ENCODE measurements at places on chromosomes 16 and 17. TPM values are rescaled to one million over a fixed set of nuclear protein-coding genes. Genes with fewer than 3 reads are reported as not detected.

DNA sequence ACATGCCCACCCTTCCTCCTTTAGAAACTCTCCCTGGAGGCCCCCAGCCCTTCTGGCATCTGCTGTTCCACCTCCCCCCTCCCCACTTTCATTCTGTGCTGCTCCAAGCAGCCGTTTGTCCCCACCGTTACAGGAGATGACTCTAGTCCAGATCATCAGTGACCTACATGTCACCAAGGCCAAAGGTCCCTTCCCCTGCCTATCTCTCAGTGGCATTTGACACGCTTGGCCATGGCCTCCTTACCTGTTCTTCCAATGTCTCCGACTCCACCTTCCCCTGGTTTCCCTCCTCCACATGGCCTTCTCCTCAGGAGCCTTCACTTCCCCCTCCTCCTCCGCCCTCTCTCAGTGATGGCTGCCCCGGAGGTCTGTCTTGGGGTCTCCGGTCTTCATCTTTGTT is 9.4 kb downstream of the TMEM92 start:
- no peak for DNase-seq
- H3K4me3 ChIP-seq: peak overlapping the region; percentile 63
- peak overlapping the region; percentile 36 for H3K27ac ChIP-seq
- H3K36me3 ChIP-seq: peaks cover 39% of the 10 kb centered on the region
- no peaks in the 10 kb centered on the region for H3K27me3 ChIP-seq

- H3K27me3 ChIP-seq: peaks cover 81% of the 10 kb centered on the region
- peaks cover 9% of the 10 kb centered on the region for H3K4me1 ChIP-seq
- no peaks in the 10 kb centered on the region for H3K36me3 ChIP-seq
Observed at GRCh38 chr17:48997103-48997826, at the start of gene IGF2BP1. IGF2BP1 (plus strand) TSS chr17:48997385; CDS start chr17:48997746, 361 bp downstream.

DNA sequence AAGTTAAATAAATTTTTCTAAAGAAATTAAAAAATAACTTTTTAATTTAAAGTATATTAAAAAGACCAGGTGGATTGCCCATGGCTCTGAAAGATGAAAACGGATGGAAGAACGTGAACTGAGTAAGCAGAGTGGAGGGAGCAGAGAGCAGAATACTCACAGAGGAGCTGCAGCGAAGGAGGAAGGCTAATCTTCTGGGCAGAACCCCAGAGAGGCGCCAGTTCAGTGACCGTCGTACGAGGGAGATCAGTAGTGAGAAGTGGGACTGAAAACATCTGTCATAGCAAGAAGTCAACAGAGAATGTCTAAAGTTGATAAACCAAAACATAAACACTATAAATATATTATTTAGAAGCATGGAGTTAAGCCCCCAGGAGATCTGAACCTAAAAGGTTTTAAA is 34.9 kb downstream of the UBE2G1 start:
- H3K4me3 ChIP-seq: no peak overlapping the region
- no peak for DNase-seq
- peak overlapping the region; percentile 47 for H3K27ac ChIP-seq
- peaks cover 23% of the 10 kb centered on the region for H3K36me3 ChIP-seq
- H3K4me1 ChIP-seq: peaks cover 35% of the 10 kb centered on the region

GRCh38 chr17:61556224-61557188 is 34.5 kb downstream of the NACA2 start:
- no peaks in the 10 kb centered on the region for H3K36me3 ChIP-seq
- no peak overlapping the region for H3K4me3 ChIP-seq
- H3K27me3 ChIP-seq: peaks cover 15% of the 10 kb centered on the region

DNA sequence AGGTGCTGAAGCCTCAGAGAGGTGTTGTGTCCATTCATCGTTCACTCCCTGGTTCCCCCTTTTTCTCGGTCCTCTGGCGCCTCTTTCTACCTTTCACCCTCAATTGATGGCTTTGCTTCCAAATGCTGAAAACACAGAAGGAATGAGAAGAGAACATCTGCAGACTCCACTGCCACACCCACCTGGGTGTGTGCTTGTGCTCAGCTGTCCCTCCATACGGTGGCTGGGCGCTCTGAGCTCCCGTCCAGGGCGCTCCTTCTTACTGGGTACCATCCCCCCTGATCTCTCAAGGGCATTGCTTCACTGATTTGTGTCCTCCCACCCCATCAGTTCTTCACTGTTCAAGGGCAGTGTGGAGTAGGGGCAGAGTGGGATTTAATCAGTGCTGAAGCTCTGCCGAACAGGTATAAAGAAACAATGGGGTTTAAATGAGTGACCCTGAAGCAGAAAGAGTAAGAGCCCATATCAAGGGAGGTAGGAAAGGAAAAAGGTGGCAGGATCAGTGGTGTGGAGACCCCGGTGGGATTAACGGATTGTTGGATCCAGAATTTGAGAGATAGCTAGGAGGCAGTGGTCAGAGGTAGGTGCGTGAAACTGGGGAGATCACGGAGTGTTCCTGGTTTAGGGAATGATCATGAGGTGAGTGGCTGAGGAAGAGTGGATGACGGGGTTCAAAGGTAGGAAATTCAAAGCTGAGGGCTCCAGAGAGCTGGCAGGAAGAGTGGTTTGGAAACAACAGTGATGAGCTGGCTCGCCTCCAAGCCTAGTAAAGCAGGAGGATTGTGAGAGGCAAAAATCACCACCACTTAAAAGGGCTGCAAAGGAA is 40.8 kb downstream of the MRTFB start:
- H3K27ac ChIP-seq: no peak overlapping the region
- no peak overlapping the region for H3K4me3 ChIP-seq
- H3K36me3 ChIP-seq: no peaks in the 10 kb centered on the region
- no peak for DNase-seq
- no peaks in the 10 kb centered on the region for H3K27me3 ChIP-seq

GRCh38 chr16:19574615-19575014 is 19.1 kb downstream of the VPS35L start:
- no peaks in the 10 kb centered on the region for H3K4me1 ChIP-seq
- peaks cover 45% of the 10 kb centered on the region for H3K36me3 ChIP-seq
- DNase-seq: no peak
- no peak overlapping the region for H3K4me3 ChIP-seq
- no peak overlapping the region for H3K27ac ChIP-seq
- no peaks in the 10 kb centered on the region for H3K27me3 ChIP-seq

DNA sequence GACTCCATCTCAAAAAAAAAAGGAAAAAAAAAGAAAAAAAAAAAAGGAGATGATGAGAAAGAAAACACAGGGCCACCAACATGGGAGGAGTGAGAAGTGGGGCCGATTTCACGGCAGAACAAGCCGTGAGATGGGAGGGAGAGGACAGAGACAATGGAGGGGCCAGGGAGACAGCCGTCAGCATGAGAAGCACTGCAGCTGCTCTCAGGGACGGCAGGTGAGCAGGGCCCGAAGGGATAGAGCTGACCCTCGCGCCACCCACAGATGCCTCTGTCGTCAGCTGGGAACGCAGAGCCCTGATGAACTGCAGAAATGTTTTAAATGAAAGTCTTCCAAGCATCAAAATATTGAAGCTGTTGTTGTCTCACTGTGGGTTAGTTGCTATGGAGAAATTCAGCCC is 20.3 kb downstream of the PITPNM3 start:
- no peaks in the 10 kb centered on the region for H3K36me3 ChIP-seq
- H3K27me3 ChIP-seq: no peaks in the 10 kb centered on the region
- DNase-seq: no peak
- no peaks in the 10 kb centered on the region for H3K4me1 ChIP-seq
- no peak overlapping the region for H3K27ac ChIP-seq
- H3K4me3 ChIP-seq: no peak overlapping the region

DNA sequence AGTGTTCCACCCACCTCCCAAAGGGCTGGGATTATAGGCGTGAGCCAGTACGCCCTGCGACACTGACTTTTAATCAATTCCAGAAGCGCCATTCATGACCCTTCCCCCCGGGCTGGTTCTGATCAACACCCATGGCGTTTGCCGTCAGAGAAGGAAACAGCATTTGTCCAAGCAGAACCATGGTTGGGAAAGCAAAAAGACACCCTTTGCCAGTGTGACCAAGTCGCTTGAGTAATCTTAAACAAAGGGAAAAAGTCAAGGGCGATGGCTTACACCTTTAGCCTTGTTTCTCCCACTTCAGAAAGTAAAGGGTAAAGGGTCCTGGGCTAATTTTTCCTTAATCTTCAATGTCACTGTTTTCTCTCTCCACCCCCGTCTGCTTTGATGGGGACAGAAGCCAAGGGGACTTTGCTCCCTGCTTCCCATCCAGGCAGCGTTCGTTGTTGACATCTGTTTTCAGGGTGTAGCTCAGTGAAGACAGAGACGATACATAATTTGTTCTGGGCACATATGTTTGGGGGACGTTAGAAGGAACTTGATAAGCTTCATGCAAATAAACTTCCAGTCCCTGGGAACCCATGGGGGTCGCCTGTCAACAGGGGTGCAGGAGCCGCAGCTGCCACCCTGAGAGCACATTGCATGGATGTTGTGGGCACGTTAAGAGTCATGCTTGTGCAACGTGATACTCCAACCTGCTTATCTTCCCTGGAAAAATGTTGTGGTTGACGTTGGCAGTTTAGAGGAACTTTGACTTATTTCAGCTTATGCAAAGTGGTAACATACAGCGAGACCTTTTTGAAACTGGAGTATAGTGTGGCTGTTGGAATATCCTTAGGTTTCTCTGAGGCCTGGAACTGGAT is 50.6 kb upstream of the TANGO6 start:
- no peaks in the 10 kb centered on the region for H3K36me3 ChIP-seq
- H3K4me1 ChIP-seq: no peaks in the 10 kb centered on the region
- H3K27ac ChIP-seq: no peak overlapping the region
- DNase-seq: no peak
- H3K4me3 ChIP-seq: no peak overlapping the region
- H3K27me3 ChIP-seq: peaks cover 13% of the 10 kb centered on the region

- H3K36me3 ChIP-seq: peaks cover 36% of the 10 kb centered on the region
- no peaks in the 10 kb centered on the region for H3K27me3 ChIP-seq
- H3K4me1 ChIP-seq: peaks cover 11% of the 10 kb centered on the region
- no peak overlapping the region for H3K4me3 ChIP-seq
- no peak overlapping the region for H3K27ac ChIP-seq
Observed at GRCh38 chr16:89545044-89545830, 15.2 kb upstream of the RPL13 start.

DNA sequence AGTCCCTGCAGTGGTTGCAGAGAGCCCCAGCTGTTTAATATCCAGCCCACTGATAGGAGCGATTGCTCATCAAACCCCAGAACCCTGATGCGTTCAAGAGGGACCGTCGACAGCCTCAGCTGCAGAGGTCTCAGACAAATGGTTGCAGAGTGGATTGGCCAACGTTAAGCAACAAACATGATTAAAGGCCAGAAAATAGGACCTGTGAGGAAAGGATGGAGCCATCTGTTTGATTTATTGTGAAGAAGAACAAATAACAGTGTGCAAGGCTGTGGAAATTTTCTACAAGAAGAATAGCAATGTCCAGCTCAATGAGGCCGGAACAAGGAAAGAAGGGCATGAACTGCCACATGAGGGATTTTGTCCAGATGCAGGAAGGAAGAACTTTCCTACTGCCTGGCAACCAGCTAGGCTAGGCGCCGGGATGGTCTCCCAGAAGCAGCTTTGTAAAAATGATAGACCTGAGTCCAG is 138.4 kb upstream of the DNAH9 start:
- no peak overlapping the region for H3K27ac ChIP-seq
- DNase-seq: no peak
- no peak overlapping the region for H3K4me3 ChIP-seq
- H3K27me3 ChIP-seq: no peaks in the 10 kb centered on the region
- no peaks in the 10 kb centered on the region for H3K4me1 ChIP-seq
- no peaks in the 10 kb centered on the region for H3K36me3 ChIP-seq

GSDMA gene
- total RNA-seq: 0.53 TPM

HIC1 gene
- total RNA-seq: 42.6 TPM

CYGB gene
- not detected for total RNA-seq

DNA sequence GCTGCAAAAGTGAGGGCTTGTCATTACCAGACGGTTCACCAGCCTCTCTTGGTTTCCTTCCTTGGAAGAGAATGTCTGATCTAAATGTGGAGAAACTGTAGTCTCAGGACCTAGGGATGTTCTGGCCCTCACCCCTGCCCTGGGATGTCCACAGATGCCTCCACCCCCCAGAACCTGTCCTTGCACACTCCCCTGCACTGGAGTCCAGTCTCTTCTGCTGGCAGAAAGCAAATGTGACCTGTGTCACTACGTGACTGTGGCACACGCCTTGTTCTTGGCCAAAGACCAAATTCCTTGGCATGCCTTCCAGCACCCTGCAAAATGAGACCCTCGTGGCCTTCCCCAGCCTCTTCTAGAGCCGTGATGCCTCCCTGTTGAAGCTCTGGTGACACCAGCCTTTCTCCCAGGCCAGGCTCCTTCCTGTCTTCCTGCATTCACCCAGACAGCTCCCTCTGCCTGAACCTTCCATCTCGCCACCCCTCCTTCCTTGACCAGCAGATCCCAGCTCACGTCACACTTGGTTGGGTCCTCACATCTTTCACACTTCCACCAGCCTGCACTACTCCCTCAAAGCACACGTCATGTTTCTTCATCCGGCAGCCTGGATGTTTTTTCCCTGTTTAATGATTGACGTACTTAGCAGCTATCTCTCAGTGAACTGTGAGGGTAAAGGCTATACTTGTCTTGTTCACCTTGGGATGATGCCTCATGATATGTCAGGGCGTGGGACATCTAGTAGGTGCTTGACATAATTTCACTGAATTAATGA is 4.3 kb downstream of the ZNF768 start:
- H3K4me1 ChIP-seq: peaks cover 6% of the 10 kb centered on the region
- H3K27ac ChIP-seq: peak overlapping the region; percentile 56
- DNase-seq: no peak
- peaks cover 50% of the 10 kb centered on the region for H3K36me3 ChIP-seq
- no peak overlapping the region for H3K4me3 ChIP-seq

Data from activated T-helper 2 cell treated with anti-CD3 and anti-CD28 coated beads, Interferon-gamma antibody, Interleukin-2, Interleukin-4, amounts not matched to agents 10 μg/mL and 5 μg/mL and 100 μg/mL, durations not matched to agents 14 hours and 24 hours and 36 hours (primary cell).